H1 (cell line): ENCODE measurements at places on chromosomes 5 and 9. TPM values are rescaled to one million over a fixed set of nuclear protein-coding genes. Genes with fewer than 3 reads are reported as not detected.
A peak's percentile ranks its signal among the peaks of the same experiment; 100 is the strongest.

ARSI gene
- 4.5 TPM in 2 replicates for total RNA-seq

- no peak overlapping the region for H3K27ac ChIP-seq
- no peak overlapping the region for H3K4me3 ChIP-seq
- H3K36me3 ChIP-seq: no peaks in the 10 kb centered on the region
- DNase-seq: no peak
- H3K4me1 ChIP-seq: no peaks in the 10 kb centered on the region
Measured at GRCh38 chr5:125140855-125141254, 394.4 kb upstream of the ZNF608 start.

GRCh38 chr5:160023007-160023907, 14.3 kb downstream of the TTC1 start:
- H3K4me3 ChIP-seq: no peak overlapping the region
- no peak overlapping the region for H3K27ac ChIP-seq
- no peaks in the 10 kb centered on the region for H3K27me3 ChIP-seq
- DNase-seq: no peak
- H3K36me3 ChIP-seq: peaks cover 9% of the 10 kb centered on the region

DNA sequence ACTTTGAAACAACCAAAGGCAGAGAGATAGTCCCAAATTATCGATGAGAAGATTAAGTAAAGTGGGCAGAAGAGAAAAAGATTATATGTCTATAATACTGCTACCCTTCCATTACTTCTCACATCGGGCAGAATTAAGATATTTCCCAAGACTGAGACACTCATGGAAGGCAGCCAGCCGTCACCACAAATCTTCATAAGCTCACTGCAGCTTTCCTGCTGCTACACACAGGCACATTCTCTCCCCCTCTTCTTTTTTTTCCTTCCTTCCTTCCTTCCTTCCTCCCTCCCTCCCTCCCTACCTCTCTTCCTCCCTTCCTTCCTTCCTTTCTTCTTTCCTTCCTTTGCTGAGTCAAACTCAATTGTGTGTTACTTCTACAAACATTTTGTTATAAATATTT, 58.7 kb upstream of the SPATA31C2 start:
- H3K27me3 ChIP-seq: no peaks in the 10 kb centered on the region
- H3K36me3 ChIP-seq: no peaks in the 10 kb centered on the region
- no peak overlapping the region for H3K4me3 ChIP-seq
- H3K4me1 ChIP-seq: peaks cover 4% of the 10 kb centered on the region; the same call in 1 of the 2 replicates

- H3K4me3 ChIP-seq: no peak overlapping the region
- no peaks in the 10 kb centered on the region; the same call in 1 of the 2 replicates for H3K27me3 ChIP-seq
- no peak overlapping the region for H3K27ac ChIP-seq
Measured at GRCh38 chr9:91896097-91896496, 53.9 kb downstream of the ROR2 start.

SNX18 gene
- total RNA-seq: 17.3 and 17.7 TPM in 2 replicates

TMEM171 gene
- total RNA-seq: 1.0 and 1.5 TPM in 2 replicates

CFAP77 gene
- 0.52 and 0.63 TPM in 2 replicates for total RNA-seq

DNA sequence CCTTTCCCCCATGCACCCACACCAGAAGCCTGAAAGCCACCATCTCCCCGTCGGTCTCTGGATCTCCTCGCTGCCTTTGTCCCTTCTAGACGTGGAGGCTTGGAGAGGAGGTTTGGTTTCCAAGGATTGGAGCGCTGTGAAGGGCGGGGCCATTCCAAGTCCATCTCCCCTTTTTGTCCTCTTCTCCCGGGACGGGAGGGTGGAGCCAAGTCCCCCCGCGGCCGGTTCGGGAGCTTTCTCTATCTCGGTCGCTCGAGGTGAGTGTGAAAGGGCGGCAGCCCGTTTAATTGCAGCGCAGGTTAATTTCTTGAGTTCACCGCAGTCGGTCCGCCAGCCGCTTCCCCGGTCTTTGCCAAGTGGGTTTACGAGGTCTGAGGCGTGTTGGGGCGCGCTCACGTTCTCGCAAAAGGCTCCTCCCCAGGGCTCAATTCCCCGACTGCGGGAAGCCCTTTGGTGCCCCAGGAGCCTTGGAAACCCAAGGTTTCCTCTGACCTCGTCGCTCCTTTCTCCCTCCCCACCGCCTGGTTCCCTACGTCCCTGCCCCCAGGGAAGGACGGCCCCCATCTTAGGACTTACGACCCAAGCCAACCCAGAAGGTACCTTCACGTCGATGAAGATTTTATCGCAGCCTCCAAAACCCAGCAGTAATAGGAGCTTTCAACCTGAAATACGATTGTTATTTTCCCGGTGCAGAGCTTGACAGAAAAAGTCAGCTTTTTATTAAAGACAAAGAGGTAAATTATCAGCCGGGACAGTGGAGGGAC, 2.8 kb upstream of the ZNF462 start:
- H3K36me3 ChIP-seq: no peaks in the 10 kb centered on the region
- peak; percentile 83 for DNase-seq
- H3K27ac ChIP-seq: peak overlapping the region; percentile 84
- no peaks in the 10 kb centered on the region for H3K4me1 ChIP-seq
- H3K4me3 ChIP-seq: peak overlapping the region; percentile 88

DNA sequence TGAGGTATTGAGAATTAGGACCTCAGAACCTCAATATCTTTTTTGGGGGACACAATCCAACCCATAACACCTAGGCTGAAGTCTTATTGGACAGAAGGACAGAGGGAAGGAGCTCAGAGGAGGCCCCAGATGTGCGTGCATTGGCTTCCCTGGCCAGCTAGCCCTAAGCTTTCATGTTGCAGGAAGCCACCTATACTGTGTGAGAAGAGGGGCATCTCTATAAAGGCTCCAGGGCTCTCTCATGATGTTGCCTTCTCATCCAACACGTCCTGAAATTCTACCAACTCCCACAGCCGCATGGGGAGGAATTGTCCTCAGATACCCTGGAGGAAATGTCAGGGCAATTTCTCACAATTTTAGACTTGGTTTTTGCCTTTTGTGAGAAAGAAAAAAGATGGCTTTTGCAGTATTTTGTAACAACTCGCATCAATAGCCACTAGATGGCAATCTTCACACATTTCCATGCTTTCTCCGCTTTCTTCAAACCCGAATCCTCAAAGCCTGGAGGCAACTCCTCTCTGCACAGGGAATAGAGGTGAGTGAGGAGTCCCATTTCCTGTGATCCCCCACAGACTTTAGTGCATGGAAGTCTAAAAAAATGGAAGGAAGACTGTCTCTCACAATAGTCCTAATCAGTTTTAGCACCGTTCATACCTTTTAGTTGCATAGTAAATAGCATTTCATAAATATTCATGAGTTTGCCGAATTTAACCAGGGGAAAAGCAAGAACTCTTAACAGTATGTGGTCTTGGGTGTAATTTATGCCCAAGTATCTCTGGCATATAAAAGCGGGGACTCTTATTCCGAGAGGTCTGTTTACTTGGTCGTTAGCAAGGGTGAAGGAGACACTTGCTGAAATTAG, 7.4 kb upstream of the PPP3R2 start:
- H3K27ac ChIP-seq: no peak overlapping the region
- H3K4me3 ChIP-seq: no peak overlapping the region
- H3K27me3 ChIP-seq: no peaks in the 10 kb centered on the region
- no peaks in the 10 kb centered on the region for H3K4me1 ChIP-seq
- no peaks in the 10 kb centered on the region for H3K36me3 ChIP-seq
- no peak for DNase-seq

GRCh38 chr5:32027717-32028458, 146.2 kb downstream of the GOLPH3 start:
- no peaks in the 10 kb centered on the region; the same call in none of the 2 replicates for H3K4me1 ChIP-seq
- H3K4me3 ChIP-seq: no peak overlapping the region
- no peaks in the 10 kb centered on the region for H3K27me3 ChIP-seq
- H3K36me3 ChIP-seq: no peaks in the 10 kb centered on the region
- no peak for DNase-seq
- no peak overlapping the region for H3K27ac ChIP-seq
